ENCODE measurements at places on chromosomes 12 and 14.

DNA sequence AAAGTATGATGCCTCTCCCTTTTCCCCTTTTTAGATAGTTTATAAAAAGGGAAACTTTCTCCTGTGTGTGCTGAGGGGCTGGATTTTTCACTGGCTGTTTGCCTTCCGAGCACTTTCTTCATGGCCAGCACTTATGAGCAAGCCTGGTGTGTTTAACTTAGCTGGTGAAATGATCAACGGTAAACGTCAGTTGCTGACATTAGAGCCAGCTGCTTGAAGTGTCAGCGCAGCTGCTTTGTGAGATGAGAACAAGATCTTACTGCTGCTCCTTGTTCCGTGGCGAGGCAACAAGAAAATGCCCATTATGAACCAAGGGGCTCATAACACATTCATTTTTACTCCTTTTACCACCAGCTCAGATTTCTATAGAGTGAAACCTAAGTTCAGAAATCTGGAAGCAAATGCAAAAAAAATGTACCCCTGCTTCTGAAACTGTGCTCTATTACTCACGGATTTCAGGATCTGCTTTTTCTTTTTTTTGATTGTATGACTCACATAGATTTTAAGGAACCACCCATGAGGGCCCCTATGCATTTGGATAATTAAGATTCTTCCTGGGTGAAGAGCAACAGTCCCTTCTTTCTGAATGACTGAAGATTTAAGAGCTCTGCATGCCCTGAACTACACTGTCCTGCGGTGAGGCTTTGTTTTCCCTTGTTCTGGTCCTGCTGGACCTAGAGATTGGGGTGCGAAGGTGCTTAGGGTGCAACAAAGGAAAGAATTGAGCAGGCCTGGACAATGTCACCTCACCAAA, 74.3 kb upstream of the CPM start:
- DNase-seq: no peak

DNA sequence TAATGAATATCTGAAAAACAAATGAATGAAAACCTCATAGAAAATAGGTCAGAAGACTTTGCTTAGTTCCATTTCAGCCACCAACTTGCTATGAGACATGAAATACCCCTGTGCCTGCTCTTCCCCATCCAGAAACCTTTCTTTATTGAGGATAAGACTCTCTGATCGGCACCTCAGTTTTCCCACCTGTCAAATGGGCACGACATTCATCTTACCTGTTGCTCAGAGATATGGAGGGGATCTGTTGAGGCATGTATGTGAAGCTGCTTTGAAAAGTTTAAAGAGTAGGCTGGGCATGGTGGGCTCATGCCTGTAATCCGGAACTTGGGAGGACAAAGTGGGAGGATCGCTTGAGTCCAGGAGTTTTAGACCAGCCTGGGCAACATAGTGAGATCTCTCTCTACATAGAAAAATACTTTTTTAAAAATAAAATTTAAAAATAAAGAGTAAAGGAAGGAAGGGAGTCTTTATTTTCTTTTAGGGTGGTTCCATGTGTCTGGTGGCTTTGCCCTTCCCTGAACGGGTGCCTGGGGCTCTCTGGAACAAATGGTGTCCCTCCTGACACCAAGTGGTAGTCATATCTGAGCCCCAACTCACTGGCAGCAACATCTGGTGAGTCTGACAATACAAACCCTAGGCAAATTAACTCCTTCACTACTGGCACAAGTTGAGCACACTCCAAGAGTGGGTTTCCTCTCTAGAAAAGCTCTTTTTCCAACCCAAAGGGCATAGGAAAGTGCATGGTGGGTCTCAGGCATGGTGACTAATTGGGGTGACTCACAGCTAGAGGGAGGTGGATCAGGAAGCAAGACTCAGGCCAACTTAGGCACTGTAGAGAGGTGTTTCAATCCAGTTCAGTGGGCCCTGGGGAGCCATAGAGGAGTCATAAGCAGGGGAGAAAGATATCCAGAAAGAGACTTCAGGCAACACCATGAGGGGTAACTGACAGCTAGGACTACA, 42.1 kb downstream of the MAP1LC3B2 start:
- DNase-seq: no peak

DNA sequence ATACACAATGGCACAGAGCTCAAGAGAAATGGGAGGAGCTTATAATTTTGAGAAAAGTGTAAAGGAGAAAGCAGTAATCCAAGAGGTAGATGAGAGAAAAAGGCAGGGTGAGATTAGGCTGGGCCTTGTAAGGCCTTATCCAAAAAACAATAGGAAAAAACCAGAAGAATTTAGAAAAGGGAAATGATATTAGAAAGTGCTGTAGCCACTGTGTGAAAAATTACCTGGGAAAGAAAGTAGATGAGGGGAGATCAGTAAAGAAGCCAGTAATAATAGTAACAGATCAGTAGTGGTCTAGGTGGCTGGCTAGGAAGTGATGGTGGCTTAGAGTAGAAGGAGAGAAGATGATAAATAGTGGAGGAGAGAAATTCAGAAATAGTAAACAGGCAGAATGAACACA, 66.3 kb upstream of the CFL2 start:
- no peak for DNase-seq

- DNase-seq: no peak
Measured at GRCh38 chr14:74834692-74835392, 41.1 kb downstream of the PROX2 start.

DNA sequence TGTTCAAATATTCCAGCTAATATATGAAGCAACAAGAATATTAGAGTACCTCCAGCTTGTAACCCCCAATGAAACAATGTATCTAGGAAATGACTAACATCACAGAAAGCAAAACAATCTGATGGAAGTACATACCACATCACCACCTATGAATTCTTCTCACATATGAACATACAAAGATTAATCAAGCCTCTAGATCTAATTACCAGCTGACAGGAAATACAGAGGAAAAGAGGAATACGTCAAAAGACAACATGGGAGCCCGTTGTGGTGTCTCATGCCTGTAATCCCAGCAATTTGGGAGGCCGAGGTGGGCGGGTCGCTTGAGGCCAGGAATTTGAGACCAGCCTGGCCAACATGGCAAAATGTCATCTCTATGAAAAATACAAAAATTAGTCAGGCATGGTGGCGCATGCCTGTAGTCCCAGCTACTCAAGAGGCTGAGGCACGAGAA, 7.5 kb downstream of the NEDD8 start:
- no peak for DNase-seq

- peak; percentile 14 for DNase-seq
Measured at GRCh38 chr12:113030875-113031525, 25.5 kb upstream of the DTX1 start.

DNA sequence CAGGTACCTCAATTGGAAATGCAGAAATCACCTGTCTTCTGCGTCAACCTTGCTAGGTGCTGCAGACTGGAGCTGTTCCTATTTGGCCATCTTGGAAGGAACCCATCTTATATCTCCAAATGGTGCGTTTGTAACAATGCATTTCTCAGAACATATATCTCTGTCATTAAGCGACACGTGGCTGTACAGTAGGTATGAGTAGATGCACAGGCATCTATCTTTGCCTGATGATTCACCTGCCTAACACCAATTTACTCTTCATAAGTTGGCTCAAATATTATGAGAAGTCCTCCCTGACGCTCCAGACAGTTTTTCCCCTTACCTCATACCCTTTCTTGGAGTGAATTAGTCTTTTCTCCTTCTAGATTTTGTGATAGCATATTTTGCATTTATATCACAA, 44.2 kb downstream of the GPR137C start:
- DNase-seq: no peak

DNA sequence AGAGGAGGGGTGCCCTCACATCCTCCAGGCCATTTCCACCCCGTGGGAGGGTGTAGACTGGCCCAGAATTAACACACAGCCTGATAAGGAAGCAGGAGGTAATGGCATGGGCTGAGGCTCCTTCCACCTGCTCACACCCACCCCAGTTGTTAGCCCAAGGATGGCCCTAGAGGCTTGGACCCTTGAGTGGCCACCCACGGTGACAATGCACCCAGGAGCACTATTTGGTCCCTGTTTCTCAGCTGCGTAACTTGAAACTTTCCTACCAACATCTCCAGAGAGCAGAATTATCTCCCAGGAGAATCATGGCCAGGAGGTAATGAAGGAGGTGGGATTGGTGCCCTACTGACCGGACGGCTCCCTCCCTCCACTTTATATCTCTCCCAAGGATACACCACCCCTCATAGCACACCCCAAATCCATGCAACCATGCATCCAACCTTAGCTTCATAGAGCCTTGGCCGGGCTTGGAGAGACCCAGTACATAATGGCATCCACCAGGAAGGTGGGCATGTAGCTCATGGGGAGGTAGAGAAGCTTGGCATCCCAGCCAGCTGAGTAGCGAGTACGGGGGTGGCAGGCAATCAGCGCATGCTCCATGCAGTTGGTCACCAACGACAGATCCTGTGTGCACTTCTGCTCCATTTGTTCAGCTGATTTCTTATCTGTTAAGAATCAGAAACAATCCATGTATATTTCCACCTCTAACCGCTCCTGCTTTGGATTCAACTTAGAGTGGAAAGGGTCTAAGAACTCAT, 5.6 kb downstream of the RDH16 start:
- DNase-seq: no peak

GRCh38 chr14:55518391-55518790, 61.6 kb upstream of the KTN1 start:
- DNase-seq: no peak

- DNase-seq: no peak
Measured at GRCh38 chr14:100585448-100586152, 1.6 kb downstream of the BEGAIN start.

- no peak for DNase-seq
Measured at GRCh38 chr14:101077481-101078074, 174.1 kb upstream of the RTL1 start.

DNA sequence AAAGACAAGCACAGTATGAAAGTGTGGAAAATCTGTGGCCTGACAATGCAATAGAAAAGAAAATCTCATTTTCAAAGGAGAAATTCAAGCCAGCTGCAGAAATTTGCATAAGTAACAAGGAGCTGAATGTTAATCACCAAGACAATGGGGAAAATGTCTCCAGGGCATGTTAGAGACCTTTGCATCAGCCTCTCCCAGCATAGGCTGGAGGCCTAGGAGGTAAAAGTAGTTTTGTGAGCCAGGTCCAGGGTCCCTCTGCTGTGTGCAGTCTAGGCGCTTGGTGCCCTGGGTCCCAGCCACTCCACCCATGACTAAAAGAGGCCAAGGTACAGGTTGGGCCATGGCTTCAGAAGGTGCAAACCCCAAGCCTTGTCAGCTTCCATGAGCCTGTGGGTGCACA, 58.3 kb downstream of the TESPA1 start:
- no peak for DNase-seq

GRCh38 chr14:95522556-95522955, 6.1 kb upstream of the SYNE3 start:
- no peak for DNase-seq

DNA sequence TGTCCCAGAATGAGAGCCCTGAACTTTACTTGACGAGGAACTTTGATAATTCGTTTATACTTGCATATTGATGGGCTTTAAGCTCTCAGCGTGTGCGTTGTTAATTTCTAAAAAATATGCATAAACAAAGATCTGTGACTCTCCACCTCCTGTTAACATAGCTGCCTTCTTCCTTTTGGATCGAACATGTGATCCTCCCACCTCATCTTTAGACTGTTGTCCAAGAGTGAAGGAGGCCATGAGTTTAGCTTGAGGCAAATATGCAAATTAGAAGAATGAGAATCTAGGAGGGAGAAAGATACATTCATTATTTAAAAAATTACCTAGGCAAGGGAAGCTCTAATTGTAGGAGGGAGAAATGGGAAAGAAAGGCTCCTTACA, 617 bp downstream of the TTC8 start:
- DNase-seq: no peak

GRCh38 chr12:121061831-121062230, 22.8 kb upstream of the OASL start:
- no peak for DNase-seq

DNA sequence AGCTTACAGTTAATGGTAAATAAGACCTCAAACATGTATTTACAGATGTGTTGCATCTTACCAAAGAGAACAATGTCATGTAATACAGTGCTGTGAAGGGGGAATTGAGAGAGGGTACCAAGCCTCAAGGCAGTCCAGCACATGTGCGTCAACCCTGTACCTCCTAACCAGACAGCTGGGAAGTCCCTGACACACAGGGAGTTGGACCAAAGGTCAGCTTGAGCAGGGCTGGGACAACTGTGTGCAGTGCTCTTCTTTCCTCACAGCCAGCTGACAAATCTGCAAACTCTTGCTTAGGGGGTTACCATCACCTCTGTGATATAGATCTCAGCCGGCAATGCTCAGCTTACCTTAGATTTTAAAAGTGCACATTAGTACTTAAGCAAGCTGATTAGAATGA, 56.8 kb upstream of the RIC8B start:
- no peak for DNase-seq

DNA sequence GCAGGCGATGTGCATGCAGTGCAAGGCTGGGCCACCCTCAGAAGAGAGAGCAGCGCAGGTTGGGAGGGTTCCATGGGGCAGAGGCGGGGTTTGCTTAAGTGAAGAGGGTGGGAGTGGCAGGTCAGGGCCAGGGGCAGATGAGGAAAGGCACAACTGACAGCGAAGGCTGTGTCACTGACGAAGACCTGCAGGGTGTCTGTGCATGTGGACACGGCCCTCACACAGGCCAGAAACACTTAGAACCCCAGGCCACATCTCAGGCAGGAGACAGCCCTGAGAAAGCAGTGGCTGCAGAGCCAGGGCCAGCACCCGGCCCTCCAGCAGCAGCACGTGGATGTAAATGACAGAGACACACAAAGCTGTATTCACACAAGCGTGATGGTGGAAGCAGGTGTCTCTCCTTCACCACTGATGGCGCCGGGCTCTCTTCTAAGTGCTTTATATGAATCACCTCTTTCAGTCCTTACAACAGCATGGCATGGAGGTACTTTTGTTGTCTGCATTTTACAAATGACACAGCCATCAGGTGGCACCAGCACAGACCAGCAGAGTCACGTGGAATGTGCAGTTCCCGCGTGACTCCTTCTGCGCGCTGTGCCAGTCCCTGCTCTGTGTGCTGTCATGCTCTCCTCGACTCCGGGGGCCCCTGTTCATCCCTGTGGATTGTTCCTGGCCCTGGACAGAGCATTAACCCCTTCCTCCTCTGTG, 54.6 kb downstream of the TSPAN11 start:
- no peak for DNase-seq

- DNase-seq: no peak
Measured at GRCh38 chr14:34997762-34998161, 15.0 kb downstream of the SRP54 start.

All from central memory CD4-positive, alpha-beta T cell (primary cell).